ENCODE measurements at places on chromosomes 16 and 17.

DNA sequence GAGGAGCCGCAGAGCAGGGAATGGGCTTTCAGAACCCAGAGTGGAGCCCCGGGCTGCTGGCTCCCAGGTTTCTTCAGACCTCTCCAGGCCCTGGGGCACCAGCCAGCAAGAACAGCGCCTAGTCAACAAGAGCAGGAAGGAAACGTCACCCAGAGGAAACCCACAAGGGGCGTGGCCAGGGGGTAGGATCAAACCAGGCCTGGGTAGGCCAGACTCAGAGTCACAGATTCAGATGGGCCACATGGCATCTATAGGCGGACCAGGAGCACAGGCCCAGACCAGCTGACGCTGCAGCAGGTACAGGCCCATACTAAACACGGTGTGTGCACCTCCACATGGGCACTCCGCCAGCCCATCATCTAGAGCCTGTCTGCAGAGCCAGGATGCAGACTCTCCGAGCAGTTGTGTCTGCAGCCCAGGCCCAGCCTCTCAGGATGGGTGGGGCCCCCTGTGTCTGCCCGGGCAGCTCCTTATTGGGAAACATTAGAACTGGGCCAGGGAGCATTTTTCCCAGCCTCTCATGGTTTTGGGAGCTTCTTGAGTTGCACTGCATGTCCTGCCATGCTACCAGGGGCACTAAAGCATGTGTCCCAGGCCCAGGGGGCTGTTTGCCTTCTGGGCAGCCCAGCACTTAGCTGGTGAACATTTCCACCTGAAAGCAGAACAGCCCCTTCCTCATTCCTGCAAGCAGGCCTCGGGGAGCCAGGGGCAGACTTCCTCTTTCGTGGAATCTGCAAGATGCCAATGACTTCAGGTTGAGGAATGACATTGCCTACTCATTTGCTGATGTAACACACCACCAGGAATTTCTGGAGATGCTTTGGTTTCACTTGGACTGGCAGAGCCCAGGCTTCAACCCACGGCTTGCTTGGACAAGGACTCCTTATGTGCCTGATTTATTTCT lies at the start of gene NLRP1:
TSS of gene NLRP1 (minus strand) at position 127 of the 904 bp plus-strand sequence. CDS start 552 bp downstream, outside the sequence.
- DNase-seq = peak; percentile 23

DNA sequence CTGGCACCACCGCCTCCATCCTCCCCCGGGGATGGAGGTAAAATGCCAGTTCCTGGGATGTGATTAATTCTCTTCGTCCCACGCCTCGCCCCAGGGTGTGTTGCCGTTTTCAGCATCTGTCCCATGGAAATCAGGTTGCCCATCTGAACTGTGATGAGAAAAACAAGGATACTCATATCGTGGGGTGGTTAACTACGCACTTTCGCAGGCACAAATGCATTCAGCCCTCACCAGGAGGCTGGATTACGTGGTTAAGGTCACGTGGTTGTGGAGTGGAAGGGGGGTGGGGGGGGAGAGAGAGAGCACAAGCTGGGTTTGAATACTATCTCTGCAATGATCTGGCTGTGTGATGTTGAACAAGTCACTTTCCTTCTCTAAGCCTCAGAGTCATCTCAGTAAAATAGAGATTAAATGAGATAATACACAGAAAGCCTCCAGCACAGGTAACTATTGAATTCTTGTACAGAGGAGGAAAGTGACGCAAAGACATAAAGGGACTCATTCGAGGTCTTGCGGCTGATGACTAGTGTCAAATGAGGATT lies 74.7 kb downstream of the BMERB1 start:
- DNase-seq = peak; percentile 35

DNA sequence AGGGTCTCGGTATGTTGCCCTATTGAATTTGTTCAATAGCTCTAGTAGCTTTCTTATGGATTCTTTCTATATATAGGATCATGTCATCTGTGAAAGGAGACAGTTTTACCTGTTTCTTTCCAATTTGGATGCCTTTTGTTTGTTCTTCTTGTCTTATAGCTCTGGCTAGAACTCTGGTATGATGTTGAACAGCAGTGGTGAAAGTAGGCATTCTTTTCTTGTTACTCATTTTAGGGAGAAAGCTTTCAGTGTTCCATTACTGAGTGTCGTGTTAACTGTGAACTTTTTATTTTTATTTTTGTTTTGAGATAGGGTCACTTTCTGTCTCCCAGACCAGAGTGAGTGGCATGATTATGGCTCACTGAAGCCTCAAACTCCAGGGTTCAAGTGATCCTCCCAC lies 21.2 kb downstream of the EFCAB5 start:
- no peak for DNase-seq

DNA sequence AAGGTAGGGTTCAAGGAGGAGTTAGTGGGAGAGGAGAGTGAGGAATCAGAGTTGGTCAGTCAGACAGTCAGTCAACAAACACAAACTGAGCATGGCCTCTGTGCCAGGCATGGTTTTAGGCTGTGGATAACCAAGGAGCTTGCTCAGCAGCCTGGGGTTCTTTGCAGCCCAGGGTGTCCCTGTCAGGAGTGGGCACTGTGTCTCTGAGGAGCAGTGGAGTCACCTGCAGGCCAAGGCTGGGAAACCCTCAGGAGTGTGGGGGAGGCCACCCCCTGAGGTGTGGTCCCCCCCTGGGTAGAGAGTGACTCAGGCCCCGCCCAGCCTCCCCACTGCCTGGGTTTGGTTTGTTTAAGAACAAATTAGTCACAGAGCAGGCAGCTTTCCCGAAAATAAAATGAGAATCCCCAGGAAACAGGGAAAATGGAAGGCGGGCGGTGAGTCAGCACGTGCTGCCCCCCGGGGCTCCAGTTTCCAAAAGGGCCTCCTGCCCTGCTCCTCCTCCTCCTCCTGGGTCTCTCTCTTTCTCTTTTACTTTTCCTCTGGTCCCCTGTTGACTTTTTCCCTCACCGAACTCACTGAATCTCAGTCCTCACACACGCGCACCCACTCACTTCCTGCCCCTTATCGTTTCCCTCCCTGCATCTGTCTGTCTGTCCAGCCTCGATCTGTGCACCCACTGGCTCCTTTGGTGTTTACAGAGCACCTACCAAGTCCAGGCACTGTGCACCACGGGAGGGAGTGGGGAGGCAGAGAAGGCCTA lies 44.3 kb downstream of the SOCS3 start:
- peak; percentile 35 for DNase-seq

- DNase-seq = no peak
These were observed 36.0 kb downstream of the TMEM235 start for GRCh38 chr17:78267253-78268073.

DNA sequence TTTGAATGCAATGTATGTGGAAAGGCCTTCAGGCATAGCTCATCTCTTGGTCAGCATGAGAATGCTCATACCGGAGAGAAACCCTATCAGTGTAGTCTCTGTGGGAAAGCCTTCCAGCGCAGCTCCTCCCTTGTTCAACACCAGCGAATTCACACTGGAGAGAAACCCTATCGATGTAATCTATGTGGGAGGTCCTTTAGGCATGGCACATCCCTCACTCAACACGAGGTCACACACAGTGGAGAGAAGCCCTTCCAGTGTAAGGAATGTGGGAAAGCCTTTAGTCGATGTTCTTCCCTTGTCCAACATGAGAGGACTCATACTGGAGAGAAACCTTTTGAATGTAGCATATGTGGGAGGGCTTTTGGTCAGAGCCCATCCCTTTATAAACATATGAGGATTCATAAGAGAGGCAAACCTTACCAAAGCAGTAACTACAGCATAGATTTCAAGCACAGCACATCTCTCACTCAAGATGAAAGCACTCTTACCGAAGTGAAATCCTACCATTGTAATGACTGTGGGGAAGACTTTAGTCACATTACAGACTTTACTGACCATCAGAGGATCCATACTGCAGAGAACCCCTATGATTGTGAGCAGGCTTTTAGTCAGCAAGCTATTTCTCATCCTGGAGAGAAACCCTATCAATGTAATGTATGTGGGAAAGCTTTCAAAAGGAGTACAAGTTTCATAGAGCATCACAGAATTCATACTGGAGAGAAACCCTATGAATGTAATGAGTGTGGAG lies 24.7 kb downstream of the ZFP90 start:
- DNase-seq = peak; percentile 9

- DNase-seq = no peak
These were observed 16.8 kb upstream of the MTSS2 start for GRCh38 chr16:70702624-70703023.

DNA sequence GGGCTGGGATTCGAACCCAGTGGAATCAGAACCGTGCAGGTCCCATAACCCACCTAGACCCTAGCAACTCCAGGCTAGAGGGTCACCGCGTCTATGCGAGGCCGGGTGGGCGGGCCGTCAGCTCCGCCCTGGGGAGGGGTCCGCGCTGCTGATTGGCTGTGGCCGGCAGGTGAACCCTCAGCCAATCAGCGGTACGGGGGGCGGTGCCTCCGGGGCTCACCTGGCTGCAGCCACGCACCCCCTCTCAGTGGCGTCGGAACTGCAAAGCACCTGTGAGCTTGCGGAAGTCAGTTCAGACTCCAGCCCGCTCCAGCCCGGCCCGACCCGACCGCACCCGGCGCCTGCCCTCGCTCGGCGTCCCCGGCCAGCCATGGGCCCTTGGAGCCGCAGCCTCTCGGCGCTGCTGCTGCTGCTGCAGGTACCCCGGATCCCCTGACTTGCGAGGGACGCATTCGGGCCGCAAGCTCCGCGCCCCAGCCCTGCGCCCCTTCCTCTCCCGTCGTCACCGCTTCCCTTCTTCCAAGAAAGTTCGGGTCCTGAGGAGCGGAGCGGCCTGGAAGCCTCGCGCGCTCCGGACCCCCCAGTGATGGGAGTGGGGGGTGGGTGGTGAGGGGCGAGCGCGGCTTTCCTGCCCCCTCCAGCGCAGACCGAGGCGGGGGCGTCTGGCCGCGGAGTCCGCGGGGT lies at the start of gene CDH1:
TSS of gene CDH1 (plus strand) at position 247 of the 684 bp plus-strand sequence. CDS start at position 371, 124 bp downstream.
- DNase-seq = peak; percentile 98

GRCh38 chr17:19238167-19238505 lies 970 bp downstream of the EPN2 start:
- peak; percentile 73 for DNase-seq

- DNase-seq = peak; percentile 39
These were observed 2.9 kb downstream of the CMIP start for GRCh38 chr16:81447383-81448101.

DNA sequence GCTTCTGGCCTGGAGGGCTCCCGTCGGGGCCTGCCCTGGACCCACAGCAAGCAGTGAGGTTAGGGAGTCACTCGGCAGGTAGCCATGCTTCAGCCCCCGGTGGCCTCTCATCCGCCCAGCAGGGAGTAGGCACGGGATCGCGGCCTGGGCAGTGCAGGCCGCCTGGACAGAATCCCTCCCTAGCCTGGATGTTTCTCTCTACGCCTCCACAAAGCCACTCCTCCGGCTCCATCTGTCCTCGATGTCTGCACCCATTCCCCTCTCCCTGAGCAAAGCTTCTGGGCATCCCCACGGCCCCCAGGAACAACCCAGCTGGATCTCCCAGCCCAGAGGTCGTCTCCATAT lies 145.2 kb downstream of the RBFOX3 start:
- no peak for DNase-seq

DNA sequence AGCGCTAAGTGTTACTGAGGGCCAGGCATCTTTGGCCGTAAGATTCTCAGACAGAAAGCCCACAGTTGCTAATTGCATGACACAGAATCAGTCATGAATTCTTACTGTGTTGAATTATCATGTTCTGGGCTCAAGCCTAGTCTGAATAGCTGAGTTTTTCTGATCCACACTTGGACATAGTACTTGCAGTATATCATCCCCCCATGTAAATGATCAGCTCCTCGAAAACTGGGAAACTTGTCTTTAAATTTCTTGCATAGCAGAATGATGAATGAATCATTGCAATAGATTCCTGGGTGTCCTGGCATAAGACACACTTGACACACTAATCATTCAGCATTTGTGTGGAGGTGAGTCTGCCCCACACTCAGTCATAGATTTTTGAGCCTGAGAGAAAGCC lies 2.2 kb downstream of the MLYCD start:
- no peak for DNase-seq

DNA sequence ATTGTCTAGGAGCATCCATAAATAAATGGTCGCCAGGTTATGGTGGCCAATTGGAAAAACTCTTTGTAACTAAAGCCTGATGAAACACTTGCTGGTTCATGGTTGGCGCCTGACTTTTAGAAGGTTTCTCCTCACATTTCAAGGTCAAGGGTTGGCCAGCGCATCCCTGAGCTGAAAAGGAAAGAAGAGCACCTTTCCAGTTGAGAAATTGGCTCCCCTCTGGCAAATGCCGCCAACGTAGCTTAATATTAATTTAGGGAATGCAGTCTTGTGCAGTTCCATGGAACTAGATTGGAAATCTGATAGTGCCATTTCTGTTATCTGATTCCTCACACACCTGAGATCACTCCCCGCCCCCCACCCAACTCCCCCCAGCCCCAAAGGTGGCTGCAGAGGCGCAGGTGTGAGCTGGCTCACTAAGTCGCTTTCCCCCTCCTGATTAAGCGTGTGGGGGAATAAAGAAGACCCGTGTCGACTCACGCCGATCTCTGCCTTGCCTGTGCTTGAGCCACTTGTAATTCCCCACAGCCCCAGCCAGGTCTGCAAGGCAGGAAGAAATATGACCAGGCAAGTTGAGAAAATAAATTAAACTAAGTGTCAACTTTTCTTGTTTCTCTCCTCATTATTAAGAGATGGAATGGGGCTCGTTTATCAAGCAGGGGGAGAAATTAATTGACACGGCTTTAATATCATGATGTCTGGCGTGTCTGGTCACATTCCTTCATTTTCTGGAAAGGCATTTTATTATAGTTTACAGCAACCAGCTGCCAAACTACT lies 157.7 kb downstream of the CCDC182 start:
- no peak for DNase-seq

DNA sequence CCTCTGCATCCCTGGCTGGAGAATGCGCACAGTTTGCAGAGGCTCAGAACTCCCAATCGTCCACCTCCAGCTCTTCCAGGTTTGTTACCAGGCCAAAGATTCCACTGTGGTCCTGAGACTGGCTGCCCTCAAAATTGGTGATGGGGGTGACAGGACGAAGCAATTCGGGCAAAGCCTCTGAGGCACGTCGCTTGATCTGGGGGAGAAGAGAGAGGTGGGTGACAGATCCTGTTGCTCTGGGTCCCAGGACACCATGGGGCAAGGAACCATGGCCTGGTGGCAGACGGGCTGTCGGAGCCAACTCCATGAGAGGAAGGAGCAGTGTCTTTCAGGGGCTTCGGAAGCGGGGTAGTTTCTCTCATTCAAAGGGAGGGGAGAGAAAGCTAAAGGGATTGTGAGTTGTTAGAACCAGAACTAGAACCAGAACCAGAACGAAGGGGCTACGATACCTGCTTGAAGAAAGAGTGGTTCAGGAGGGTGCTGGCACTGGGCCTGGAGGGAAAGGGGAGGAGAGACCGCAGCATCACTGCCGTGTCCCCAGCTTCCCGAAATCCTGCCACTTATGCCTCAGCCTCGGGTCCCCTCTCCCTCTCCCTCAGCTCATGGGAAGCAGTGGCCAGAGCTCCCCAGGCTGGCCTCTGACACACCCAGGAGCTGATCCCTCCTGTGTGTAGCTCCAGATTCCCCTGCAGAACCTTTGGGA lies 3.8 kb upstream of the LIMD2 start:
- DNase-seq = no peak

- no peak for DNase-seq
These were observed 315.6 kb downstream of the HS3ST3B1 start for GRCh38 chr17:14616528-14616927.

DNA sequence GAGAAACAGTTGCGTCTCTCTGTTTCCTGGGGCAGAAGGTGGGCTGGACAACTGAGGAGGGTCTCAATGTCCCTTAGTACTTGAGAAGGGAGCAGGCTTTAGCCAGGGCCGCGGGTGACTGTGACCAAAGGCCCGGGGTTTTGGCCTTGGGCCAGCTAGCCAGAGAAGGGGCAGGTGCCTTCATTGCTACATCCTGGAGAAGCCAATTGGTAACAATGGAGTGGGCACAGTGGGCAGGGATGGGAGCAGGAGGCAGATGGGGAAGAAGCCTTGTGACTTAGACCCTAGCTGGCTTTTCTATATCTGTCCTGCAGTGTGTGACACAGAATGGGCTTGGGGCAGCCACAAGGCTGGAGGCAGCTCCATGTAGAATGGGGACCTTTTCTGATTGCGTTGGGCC lies 46.0 kb downstream of the CLEC16A start:
- DNase-seq = no peak
